Non-pigmented ciliary epithelial cell (primary cell): ENCODE measurements at places on chromosomes 4 and X.

GRCh38 chr4:4899202-4899925, 39.9 kb downstream of the MSX1 start:
- no peak for DNase-seq

DNA sequence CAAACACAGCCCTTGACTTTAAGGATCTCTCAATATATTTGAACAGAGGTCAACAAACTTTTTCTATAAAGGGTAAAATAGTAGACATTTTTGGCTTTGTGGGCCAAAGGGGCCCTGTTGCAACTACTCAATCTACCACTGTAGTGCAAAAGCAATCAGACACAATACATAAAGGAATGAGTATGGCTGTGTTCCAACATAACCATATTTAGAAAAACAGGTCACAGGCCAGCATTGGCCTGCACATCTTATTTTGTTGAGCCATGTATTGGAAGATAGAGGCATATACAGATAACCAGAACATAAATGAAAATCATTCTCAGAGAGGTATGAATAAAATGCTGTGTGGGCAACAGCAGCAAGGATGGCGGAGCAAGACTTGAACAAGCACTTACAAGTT, 49.8 kb downstream of the MID1 start:
- no peak for DNase-seq

DNA sequence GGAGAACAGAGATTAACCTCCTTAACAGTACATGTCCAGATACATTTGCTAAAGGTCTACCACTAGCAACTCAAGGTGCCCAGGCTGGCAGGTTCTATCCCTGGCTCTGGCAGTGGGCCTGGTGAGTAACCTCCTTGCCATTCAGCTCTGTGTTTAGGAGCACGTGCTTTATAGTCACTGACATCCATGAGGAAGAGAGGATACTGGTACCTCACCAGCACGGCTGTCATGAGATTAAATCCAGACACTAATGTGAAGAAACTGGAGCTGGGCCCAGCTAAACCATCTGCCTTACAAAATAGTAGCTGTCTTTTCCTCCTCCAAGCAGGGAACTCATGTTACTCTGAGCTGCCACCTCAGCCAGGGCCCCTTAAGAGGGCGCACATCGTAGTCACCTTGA, 45.3 kb downstream of the GPRASP3 start:
- no peak for DNase-seq

DNA sequence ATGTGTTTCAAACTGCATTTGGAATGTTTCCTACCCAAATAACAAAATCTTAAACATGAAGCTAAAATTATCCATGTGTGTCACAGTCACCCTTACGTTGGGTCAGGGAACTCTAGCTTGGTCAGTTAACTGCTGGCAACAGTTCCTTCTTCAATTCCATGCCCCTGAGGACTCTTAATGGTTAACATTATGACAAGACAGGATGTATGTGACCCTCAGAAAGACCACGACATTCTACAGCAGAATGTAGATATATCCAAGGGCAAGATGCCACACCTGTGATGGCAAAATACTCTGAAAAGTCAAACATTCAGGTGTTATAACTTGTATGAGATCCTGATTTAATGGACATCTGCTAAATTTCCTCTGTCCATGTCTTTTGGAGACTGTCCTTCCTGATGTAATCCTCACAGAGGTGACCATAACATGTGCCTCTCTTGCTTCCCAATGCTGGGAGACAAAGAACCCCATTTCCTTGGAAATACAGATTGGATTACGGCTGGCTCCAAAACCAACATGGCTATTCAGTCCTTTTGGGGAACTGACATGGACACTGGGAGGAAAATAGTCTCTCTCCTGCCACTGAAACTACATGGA, 39.1 kb downstream of the YTHDC1 start:
- DNase-seq: no peak

DNA sequence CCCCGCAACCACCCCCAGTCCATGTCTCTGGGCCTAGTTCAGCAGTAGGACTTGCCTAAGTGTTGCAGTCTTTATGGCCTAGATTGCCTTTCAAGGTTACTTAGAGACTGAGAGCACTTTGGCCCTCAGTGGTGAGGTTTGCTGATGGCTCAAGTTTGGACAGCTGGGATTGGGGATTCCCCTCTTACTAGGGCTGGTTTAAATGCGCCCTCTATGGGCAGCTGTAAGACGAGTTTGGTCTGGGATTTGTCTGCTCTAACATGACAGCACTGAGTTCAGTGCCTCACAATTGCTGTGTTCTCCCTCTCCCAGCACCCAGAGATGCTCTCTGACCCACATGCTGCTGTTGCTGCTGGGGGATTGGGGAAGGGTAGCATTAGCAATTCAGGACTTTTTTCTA, 23.1 kb downstream of the DACH2 start:
- no peak for DNase-seq

DNA sequence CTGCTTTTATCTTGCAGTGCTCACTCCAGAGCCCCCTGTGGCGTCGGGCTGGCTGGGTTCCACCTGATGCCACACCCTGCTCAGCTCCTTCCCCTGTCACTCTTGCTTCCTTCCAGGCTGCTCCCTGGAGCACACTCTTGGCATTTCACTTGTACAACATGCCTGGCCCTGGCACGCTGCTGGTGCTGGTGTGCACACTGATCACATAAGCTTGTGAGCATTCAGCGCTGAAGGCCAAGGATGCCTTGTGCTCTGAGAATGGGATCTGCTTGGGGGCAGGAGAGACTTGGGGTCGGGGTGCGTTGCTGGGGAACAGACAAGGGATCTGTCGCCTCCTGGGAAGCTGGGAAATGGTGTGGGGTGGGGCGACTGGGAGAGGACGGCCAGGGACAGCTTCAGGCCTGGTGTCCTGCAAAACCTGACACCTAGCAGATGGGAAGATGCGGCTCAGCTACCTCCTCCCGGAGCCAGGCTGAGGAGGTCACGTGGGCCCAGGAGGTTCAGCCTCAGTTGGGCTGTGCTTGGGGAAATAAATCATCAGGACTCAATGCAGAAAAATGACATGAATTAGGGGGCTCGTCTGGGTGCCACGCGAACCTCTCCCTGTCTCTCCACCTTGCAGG, 108.5 kb downstream of the PHKA2 start:
- no peak for DNase-seq

GRCh38 chrX:19174401-19175025, 52.2 kb upstream of the ADGRG2 start:
- peak; percentile 1 for DNase-seq

GRCh38 chrX:42752730-42753129, 25.2 kb downstream of the PPP1R2C start:
- no peak for DNase-seq

- no peak for DNase-seq
These were observed 33.8 kb downstream of the MTTP start for GRCh38 chr4:99608417-99608816.

DNA sequence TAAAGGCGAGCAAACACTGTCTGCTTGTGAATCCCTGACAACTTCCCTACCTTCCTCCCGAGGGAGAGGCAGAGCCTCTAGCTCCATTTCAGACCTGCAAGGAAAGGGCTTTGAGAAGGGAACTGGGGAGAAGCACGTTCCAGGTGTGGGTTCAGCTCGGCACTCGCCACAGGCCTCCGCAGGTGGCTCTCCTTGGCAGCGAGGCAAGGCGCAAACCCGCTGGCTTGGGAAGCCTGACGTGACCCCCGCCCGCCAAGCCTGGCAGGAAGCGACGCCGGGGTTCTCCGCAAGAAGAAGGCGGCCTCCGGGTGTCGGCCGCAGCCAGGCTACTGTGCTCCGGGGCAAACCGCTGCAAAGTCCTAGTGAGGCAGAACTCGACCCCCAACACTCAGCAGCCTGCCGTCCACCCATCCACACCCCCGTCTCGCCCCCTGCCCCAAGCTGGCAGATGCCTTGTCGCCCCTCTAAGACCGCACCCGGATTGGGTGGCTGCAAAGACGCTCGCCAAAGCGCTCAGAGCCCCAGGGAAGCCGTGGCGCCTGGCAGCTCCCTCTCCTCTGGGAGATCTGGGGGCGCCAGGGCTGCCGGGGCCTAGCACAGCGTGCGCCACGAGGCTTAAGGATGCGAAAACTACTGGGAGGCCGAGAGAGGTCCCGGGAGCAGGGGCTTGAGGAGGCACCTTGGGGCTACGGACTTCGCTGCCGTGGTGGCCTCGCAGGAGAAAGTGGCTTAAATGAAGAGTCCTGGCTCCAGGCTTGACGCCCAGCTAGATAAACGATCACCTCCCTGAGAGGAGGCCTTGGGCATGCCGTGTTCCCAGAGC, 21.8 kb downstream of the NKX3-2 start:
- no peak for DNase-seq

- DNase-seq: no peak
These were observed 103.9 kb downstream of the SYTL5 start for GRCh38 chrX:38110231-38110630.

GRCh38 chrX:40908026-40908425, 172.7 kb upstream of the MED14 start:
- no peak for DNase-seq

- DNase-seq: no peak
These were observed 434.9 kb upstream of the PABPC4L start for GRCh38 chr4:134636338-134637051.

GRCh38 chr4:105496899-105497298, 23.0 kb upstream of the PPA2 start:
- DNase-seq: no peak
